ENCODE measurements at places on chromosomes 12 and 14. TPM values are rescaled to one million over a fixed set of nuclear protein-coding genes. Genes with fewer than 3 reads are reported as not detected.
A peak's percentile ranks its signal among the peaks of the same experiment; 100 is the strongest.

The GALNT4 gene
- 0.45 TPM for total RNA-seq

The RTL1 gene
- not detected for total RNA-seq

The ST8SIA1 gene
- 4.1 TPM for total RNA-seq

DNA sequence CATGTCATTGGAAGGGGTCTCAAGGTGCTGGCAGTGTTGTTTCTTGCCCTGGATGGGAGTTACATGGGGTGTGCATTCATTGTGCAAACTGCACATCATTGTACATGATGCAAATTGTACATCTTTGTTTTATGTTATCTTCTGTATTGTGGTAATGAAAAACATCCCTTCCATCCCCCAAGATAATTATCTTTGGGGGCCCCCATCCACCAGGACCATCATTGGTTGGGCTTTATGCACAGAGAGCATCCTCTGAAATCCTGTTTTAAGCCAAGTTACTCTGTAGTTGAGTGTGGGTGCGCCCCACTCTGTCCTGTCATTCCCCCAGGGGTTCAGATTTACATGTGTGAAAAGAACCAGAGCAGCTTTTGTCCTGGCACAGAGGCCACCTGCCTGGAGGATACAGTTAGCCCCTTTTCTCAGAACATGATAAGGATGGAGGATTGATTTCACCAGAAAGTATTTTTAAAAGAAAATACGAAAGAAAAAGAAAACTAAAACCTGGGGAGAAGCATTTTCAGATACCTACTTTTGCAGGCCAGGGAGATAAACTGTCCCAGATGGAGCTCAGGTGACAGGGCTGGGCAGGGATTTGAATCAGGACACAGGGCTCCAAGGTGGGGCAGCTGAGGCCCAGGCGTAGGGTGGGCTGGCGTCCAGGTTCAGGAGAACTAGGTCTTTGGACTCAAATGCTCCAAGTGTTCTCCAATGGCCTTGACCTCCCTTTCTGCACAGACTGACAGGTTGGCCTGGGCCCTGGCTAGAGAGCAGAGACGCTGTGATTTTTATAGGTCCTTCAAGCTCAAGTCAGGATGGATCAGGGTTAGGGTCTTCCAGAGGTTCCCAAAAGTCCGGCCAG is 17.2 kb downstream of the WSCD2 start:
- H3K4me1 ChIP-seq = no peaks in the 10 kb centered on the region
- no peaks in the 10 kb centered on the region for H3K36me3 ChIP-seq
- no peak for DNase-seq
- no peak overlapping the region for H3K27ac ChIP-seq
- peaks cover 6% of the 10 kb centered on the region for H3K27me3 ChIP-seq

DNA sequence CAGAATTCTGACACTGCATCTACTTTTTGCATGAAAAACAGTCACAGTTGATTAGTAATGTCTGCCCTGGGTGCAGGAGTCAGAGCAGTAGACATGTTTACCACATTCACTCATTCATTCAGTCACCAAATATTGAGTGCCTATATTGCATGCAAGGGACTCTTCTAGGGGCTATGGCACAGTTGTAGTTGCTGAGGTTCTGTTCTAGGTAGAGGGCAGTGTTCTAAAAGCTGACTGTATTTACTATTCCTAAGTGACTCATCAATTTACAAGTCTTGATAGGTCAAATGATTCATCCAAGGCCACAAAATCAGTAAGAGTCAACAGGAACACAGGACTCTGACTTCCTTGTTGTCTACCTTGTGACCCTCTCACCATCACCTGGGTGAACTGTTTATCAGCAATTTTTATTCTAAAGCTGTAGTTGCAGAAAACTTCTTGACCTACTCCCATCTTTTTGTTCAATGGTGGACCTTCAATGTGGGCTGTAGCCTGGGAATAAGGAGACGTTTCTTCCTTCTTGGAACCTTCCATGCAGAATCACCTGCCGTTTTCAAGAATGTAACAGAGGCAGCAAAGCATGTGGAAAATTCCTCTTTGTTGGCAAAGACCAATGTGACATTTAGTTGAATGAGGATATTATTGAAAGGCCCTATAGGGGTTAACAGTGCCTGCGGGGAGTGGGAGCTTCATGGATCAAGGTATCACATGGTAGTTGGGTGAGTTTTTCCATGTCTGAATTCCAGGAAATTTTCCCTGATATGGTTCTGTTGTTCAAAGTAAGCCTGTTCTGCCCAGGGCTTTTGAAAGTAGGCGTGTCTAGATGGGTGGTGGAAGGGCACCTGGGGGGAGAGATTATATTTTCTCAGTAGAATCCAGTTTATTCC is 223.2 kb downstream of the KTN1 start:
- peak overlapping the region; percentile 77 for H3K27ac ChIP-seq
- H3K36me3 ChIP-seq = no peaks in the 10 kb centered on the region
- no peak for DNase-seq
- no peaks in the 10 kb centered on the region for H3K27me3 ChIP-seq
- H3K4me3 ChIP-seq = no peak overlapping the region

- H3K36me3 ChIP-seq = no peaks in the 10 kb centered on the region
- H3K4me3 ChIP-seq = no peak overlapping the region
- DNase-seq = no peak
- no peaks in the 10 kb centered on the region for H3K27me3 ChIP-seq
- H3K27ac ChIP-seq = no peak overlapping the region
These were observed 456.7 kb downstream of the AEBP2 start for GRCh38 chr12:19896041-19896440.

DNA sequence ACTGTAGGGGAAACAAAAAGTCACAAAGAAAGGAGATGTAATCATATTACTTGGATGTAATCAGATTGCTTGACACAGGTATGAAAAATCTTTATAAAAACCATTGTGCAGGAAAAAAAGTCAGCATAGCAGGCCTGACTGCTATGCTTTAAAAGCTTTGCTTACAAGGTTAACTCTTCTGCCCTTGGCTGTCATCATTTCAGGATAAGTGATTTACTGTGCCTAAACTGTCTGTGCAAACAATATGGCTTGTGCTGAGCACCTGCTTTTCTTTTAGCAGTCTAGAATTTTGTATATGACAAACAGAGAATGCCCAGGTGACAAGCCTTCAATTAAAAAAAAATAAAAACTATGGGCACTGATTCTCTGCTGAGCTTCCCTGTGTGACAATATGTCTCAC is 63.8 kb upstream of the PLEKHG7 start:
- no peak overlapping the region for H3K4me3 ChIP-seq
- no peaks in the 10 kb centered on the region for H3K4me1 ChIP-seq
- DNase-seq = no peak
- H3K27me3 ChIP-seq = no peaks in the 10 kb centered on the region
- no peak overlapping the region for H3K27ac ChIP-seq

Data from stomach (tissue), 19 donors.